ENCODE measurements at places on chromosomes 2 and 18. TPM values are rescaled to one million over a fixed set of nuclear protein-coding genes. Genes with fewer than 3 reads are reported as not detected.
A peak's percentile ranks its signal among the peaks of the same experiment; 100 is the strongest.

The IL1RL1 gene
- total RNA-seq = 3.4 TPM

The UCN gene
- 4.2 TPM for total RNA-seq

The ARHGEF4 gene
- total RNA-seq = 9.6 TPM

The SERPINB12 gene
- not detected for total RNA-seq

The ACTG2 gene
- 1,031 TPM for total RNA-seq

The NYAP2 gene
- not detected for total RNA-seq

The PSTPIP2 gene
- 7.0 TPM for total RNA-seq

The EPB41L5 gene
- total RNA-seq = 37.1 TPM

The TMEFF2 gene
- total RNA-seq = 55.8 TPM

The SCYGR4 gene
- total RNA-seq = not detected

The LONRF2 gene
- 8.2 TPM for total RNA-seq

The NPC1 gene
- total RNA-seq = 63.5 TPM

The SALL3 gene
- total RNA-seq = 3.0 TPM

The DNAH6 gene
- total RNA-seq = 1.1 TPM

- H3K4me3 ChIP-seq = no peak overlapping the region
- H3K4me1 ChIP-seq = no peaks in the 10 kb centered on the region
- no peak overlapping the region for H3K27ac ChIP-seq
- no peak for DNase-seq
- H3K36me3 ChIP-seq = no peaks in the 10 kb centered on the region
- no peaks in the 10 kb centered on the region for H3K27me3 ChIP-seq
Measured at GRCh38 chr2:19086231-19086651, 272.2 kb downstream of the OSR1 start.

- H3K36me3 ChIP-seq = no peaks in the 10 kb centered on the region
- H3K4me3 ChIP-seq = no peak overlapping the region
- H3K27ac ChIP-seq = no peak overlapping the region
Measured at GRCh38 chr2:67242456-67242855, 154.7 kb upstream of the ETAA1 start.

DNA sequence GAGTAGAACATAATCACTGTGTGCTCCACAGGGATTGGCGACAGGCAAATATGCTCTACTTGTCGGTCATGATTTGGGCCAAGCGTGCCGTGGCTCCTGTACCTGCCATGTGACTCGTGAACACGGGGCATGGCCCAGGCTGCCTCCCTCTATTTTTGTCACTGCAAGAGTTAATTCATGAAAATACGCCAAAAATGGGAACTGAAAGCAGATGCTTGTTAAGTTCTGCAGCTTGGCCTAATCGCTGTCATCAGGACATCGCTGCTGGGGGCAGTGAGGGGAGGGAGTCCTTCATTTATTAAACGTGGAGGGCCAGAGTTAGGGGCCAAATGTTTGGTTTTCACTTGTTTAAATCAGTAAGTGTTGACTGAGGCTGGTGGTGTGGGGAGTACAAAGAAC, 177.8 kb downstream of the BCL2 start:
- DNase-seq = no peak
- no peak overlapping the region for H3K4me3 ChIP-seq
- no peaks in the 10 kb centered on the region for H3K4me1 ChIP-seq
- no peaks in the 10 kb centered on the region for H3K36me3 ChIP-seq

GRCh38 chr2:57569396-57569795, 477.2 kb upstream of the VRK2 start:
- no peak for DNase-seq
- H3K27ac ChIP-seq = no peak overlapping the region
- H3K4me1 ChIP-seq = no peaks in the 10 kb centered on the region

GRCh38 chr18:51997129-51997528, 342.9 kb upstream of the DCC start:
- no peaks in the 10 kb centered on the region for H3K4me1 ChIP-seq
- H3K36me3 ChIP-seq = no peaks in the 10 kb centered on the region
- H3K4me3 ChIP-seq = no peak overlapping the region
- H3K27me3 ChIP-seq = no peaks in the 10 kb centered on the region
- no peak for DNase-seq

- no peaks in the 10 kb centered on the region for H3K4me1 ChIP-seq
- no peaks in the 10 kb centered on the region for H3K36me3 ChIP-seq
- H3K27me3 ChIP-seq = no peaks in the 10 kb centered on the region
- H3K27ac ChIP-seq = no peak overlapping the region
Measured at GRCh38 chr18:5997361-5997760, 102.0 kb upstream of the TMEM200C start.

DNA sequence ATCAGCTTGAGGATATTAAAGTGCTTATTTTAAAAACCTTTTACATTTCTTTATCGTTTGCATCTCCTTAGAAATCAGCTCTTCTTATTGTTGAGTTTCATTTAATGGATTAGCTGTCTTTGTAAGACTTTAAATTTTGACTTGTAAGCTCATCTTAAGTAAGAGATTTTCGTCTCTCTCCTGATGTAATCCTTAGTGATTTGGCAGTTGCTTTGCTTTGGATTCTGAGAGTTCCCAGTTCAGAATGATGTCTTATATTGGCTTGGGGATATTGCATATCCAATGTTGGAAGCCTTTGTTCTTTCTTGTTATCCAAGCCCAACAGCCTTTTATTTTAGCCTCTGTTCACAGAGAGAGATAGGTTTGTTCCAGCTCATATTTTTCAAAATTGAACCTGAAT, 212.1 kb downstream of the ARL6IP6 start:
- H3K36me3 ChIP-seq = no peaks in the 10 kb centered on the region
- no peaks in the 10 kb centered on the region for H3K4me1 ChIP-seq
- H3K4me3 ChIP-seq = no peak overlapping the region
- H3K27me3 ChIP-seq = no peaks in the 10 kb centered on the region

GRCh38 chr2:63029058-63029457, 21.6 kb upstream of the OTX1 start:
- no peak overlapping the region for H3K4me3 ChIP-seq
- H3K36me3 ChIP-seq = no peaks in the 10 kb centered on the region
- H3K4me1 ChIP-seq = no peaks in the 10 kb centered on the region
- no peaks in the 10 kb centered on the region for H3K27me3 ChIP-seq

GRCh38 chr2:168087401-168087800, 160.0 kb downstream of the STK39 start:
- H3K4me3 ChIP-seq = no peak overlapping the region
- H3K27ac ChIP-seq = peak overlapping the region; percentile 81
- H3K36me3 ChIP-seq = no peaks in the 10 kb centered on the region
- H3K4me1 ChIP-seq = peaks cover 8% of the 10 kb centered on the region

DNA sequence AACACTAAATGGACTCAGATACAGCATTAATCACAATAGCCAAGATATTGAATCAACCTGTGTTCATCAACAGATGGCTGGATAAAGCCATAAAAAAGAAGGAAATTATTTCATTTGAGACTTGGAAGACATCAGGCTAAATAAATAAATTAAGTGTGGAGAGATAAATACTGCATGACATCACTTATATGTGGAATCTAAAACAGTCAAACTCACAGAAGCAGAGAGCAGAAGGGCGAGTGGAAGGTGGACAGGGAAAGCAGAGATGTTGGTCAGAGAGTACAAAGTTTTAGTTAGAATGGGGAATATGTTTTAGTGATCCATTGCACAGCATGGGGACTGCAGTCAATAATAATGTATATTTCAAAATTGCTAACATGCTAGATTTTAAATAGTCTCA, 207.2 kb downstream of the VAPA start:
- no peak overlapping the region for H3K4me3 ChIP-seq
- no peaks in the 10 kb centered on the region for H3K36me3 ChIP-seq
- H3K27me3 ChIP-seq = no peaks in the 10 kb centered on the region
- peaks cover 3% of the 10 kb centered on the region for H3K4me1 ChIP-seq
- DNase-seq = no peak

DNA sequence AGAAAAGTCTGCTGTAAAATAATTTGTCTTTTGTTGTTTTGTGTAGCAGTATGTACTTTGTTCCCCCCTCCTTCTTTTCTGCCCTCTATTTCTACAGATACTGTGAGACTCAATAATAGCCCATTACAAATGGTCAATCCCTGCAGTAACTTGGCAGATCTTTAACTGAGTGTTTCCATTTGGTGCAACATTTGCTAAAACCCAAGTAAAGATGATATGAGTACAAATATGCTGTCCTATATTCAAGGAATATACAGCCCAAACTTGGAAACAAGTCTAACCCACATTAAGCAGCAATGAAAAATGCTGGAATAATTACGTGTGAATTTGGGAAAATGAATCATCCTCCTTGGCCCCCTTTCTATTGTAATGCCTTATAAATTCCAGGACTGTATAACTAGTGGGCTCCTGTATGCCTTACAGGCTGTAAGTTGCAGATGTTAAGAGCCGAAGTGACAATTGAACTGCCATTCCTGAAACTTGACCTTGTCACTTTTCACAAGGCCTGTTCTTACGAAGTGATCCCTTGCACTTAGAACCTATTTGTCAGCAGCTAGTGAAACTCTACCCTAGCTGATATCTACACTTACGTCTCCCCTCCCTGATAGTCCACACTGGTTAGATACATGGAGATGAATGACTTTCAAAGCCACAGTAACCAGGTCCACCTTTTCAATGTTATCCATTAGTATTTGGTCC, 104.9 kb downstream of the IRS1 start:
- no peaks in the 10 kb centered on the region for H3K36me3 ChIP-seq
- no peak for DNase-seq
- H3K4me3 ChIP-seq = no peak overlapping the region
- peaks cover 2% of the 10 kb centered on the region for H3K4me1 ChIP-seq
- H3K27ac ChIP-seq = no peak overlapping the region

DNA sequence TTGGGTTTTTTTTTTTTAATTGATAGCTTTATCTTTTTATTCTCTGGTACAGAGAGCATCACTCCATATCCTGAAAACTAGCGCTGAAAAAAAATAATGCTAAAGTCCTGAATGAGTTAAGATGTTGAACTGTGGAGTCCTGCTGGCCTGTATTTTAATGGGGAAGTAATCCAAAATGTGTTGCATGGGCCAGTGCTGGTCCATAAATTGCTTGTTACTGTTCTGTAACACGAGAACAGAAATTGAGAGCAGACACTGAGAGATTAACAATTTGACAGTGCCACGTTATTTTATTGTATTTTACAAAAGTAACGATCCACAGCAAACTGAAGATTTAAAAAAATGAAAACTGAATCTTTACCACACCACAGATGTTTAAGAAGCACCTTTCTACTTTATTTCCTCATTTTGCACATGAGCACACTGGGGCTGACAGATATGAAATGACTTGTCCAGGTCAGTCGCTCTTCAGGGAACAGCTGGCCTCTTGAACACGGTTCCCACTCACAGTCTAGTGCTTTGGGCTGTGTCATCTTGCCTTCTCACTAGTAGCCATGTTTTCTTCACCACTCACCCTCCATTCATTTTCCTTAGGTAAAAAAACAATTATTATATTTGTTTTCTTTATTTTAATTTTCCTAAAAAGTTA, 35.3 kb downstream of the ZCCHC2 start:
- no peak overlapping the region for H3K27ac ChIP-seq
- H3K27me3 ChIP-seq = no peaks in the 10 kb centered on the region
- no peak for DNase-seq
- no peaks in the 10 kb centered on the region for H3K36me3 ChIP-seq
- no peak overlapping the region for H3K4me3 ChIP-seq

GRCh38 chr18:32772581-32773381, at the start of gene KLHL14:
Gene KLHL14 (minus strand): TSS chr18:32773023. CDS start chr18:32770591, 2,432 bp downstream.
- no peaks in the 10 kb centered on the region for H3K4me1 ChIP-seq
- H3K4me3 ChIP-seq = peak within 1 kb of the TSS; percentile 34
- no peaks in the 10 kb centered on the region for H3K36me3 ChIP-seq

DNA sequence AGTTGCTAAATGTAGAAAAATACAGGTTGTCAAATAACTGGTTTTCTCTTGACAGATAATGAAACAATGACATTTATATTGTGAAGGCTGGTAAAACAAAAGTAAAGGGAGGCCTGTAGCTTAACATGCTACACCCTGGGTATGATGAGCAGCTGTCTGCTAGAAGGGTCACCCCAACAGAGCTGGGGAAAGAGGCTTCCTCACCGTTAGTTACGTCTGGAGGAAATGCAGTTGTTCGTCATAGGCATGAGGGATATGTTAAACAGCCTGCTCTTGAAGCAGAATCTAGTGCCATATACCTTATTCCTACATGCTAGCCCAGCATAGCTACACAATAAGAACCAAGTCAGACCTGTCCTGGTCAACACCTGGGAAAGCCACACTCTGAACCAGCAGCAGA, 49.9 kb downstream of the LPIN2 start:
- H3K27ac ChIP-seq = no peak overlapping the region
- H3K4me1 ChIP-seq = peaks cover 6% of the 10 kb centered on the region
- H3K4me3 ChIP-seq = no peak overlapping the region
- no peaks in the 10 kb centered on the region for H3K27me3 ChIP-seq

- peak overlapping the region; percentile 88 for H3K4me3 ChIP-seq
- H3K27ac ChIP-seq = peak overlapping the region; percentile 100
- H3K4me1 ChIP-seq = no peaks in the 10 kb centered on the region
- H3K36me3 ChIP-seq = no peaks in the 10 kb centered on the region
Measured at GRCh38 chr2:28390746-28391563, 1.7 kb upstream of the FOSL2 start.

All from prostate gland (tissue), 2 donors.